NCI-H1092 (cell line): ENCODE measurements at places on chromosomes 12 and 14.

- DNase-seq, result no peak
Observed at GRCh38 chr14:100221533-100222223, 17.3 kb upstream of the YY1 start.

DNA sequence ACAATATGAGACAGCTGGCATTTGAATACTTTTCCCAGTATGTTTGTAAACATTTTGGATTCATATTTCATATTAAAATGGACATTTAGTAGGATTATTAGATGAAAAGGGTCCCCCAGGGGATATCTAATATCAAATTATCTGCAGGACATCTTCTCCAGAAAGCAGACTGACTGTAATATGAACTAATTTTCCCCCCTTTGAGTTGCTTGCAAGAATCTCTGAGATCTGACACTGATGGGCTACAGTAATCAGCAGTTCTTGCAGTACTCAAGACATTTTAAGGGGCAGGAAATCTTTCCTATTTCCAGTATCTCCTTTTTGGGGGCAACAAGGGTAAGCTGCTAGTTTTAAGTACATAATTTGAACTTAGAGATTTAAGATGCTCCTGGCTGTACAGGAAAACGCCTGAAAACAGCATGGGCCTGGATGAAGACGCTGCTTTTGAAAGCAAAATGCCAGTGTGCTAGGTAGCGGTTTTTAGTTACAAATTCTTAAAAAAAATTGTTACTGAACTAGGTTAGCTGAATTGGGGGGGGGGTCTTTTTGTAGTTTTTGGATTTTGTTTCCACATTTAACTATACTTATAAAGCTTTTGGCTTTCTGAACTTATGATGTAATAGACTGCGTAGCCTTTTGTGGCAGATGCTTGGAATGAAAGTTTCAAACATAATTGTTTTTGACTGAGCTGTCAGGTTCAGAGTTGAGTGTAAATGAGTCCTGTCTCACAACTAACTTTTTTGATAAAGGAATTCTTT lies 2.2 kb downstream of the FRMD6 start:
- DNase-seq, result no peak

GRCh38 chr14:92450351-92451070 lies 63.1 kb upstream of the RIN3 start:
- DNase-seq, result no peak

GRCh38 chr14:57389646-57390036 lies 745 bp upstream of the NAA30 start:
- DNase-seq, result no peak

DNA sequence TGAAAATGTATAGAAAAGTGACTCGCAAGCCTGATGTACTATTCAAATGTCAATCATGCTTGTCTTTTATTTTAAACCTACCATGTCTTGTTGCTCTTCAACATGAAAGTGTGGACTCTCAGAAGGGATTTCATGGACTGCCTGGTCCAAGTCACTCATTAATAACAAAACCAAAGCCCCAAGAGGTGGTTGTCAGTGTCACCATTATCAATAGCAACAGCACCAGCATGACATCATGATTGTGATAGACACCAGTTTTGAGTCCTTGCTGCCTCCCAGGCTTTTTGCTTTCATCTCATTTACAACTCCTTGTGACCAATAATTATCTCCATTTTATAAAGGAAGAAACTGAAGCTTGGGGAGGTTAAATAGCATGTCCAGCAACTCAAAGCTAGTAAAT lies 112.0 kb upstream of the TMPO start:
- DNase-seq, result no peak

GRCh38 chr12:127178052-127178451 lies 1088.9 kb upstream of the TMEM132C start:
- DNase-seq, result no peak

DNA sequence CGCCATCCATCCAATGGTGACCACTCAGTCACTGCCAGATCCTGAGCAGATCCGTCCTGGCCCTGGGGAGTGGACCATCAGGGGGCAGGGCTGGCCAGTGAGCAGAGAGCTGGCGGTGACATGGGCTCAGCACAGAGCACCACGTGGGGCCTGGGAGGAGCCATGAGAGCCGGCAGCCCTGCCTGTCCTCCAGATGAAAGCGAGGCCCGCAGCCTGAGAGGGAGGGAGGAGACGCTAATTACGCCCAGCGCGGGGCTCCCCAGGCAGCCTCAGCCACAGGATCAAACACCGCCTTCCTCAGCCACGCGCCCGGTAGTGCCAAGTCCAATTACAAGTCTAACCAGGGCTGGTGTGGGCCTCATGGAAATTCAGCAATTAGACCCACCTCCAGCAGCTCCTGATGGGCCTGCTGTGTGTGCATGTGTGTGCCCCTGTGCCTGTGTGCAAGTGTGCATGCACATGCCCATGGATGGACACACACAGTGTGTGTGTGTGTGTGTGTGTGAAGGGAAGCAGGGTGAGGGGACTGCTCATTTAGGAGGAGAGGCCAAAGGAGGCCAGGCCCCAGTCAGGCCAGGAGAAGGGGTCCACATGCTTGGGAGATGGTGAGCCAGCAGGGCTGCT lies 68.0 kb downstream of the KIF26A start:
- peak; percentile 68 for DNase-seq

DNA sequence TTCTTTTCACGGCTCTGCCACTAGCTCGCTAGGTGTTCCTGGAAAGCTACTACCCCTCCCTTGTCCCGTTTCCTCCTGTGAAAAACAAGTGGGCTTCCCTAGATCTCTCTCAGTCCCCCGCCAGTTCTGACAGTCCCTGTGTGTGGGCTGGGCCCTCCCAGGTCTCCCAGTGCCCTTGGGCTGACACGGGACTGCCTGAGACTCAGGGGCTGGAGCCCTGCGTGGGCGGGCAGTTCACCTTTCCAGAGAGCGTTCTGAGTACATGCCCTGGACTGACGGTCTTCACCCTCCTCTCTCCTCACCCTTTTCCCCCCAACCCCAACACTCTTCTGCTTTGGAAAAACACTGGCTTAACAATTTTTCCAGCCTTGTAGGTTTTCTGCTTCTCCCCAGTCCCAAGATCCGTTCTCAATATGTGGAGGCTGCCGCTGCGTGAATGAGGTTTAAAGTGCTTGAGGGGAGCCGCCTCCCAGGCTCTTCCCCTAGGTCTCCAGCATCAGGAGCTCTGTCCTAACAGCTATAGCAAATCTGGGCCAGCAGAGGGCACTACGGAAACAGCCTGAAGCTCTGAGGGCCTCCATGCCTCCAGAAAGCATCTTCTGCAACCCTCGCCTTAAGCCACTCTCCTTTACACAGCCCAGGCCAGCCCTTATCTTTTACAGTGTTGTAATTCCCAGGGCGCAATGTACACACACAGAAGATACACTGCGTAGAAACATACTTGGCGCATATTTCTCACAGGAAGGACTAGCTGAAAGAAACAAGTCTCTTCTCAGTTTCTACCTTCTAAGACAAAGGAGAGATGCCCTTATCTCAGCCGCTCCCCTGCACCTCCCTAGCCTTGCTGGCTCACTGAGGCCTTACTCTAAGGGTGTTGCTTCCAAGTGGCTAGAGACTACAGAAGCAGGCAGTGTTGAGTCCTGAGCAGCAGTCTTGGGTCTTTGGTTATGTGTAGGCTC lies 10.4 kb upstream of the DCD start:
- DNase-seq, result peak; percentile 62

- DNase-seq, result no peak
Observed at GRCh38 chr12:22122359-22122758, 76.3 kb downstream of the CMAS start.

DNA sequence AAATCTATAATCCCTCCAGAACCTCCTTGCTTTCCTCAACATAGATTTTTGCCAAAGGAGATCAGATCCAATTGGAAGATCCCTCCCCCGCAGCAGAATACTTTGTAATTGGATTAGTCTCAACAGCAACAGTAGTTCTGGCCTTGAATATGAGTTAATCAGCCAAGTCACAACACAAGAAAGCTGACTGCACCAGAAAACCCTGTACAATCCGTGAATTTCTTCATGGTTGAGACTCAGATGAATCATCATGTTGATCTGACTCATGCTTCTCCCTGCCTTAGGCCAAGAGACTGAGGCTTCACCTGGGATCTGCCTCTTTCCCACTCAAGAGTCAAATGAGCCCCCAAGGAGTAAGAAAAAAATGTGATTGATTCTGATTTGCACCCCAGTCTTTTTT lies 3.0 kb upstream of the METTL17 start:
- no peak for DNase-seq

GRCh38 chr12:1360441-1361210 lies 233.8 kb downstream of the FBXL14 start:
- DNase-seq, result no peak

GRCh38 chr14:53581504-53581903 lies 375.1 kb downstream of the BMP4 start:
- no peak for DNase-seq

DNA sequence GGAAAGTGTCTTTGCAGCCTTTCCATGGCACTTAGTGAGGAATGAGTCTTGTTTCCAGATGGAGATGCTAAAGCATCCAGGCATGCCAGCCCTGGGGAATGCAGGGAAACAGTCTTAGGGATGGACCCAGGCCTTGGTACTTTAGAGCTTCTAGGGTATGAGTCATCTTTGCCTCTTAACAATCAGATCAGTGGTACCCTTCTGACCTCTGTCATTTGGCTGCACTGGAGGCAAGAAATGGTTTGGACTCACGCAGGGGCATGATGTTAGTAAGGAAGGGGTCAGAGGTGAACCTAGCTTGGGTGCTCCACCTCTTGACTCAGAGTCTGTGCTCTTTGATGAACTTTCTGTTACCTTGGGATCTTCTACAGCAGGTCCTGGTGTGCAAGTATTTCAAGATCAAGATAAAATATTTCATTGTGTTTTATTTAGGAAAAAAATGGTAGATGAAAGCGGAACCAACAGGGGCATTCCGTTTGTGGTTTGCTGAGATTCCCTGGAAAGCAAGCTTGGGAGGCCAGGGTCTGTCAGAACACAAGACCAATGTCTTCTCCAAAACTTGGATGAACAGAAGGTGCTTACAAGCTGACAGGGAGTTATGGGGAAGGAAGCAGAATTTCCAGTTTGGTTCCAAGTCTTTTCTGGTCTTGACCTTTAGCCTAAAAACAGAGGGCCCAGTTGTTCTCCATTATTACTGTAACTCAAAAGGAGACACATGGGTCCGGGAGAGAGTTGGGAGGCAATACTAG lies 216.2 kb downstream of the ZFP36L1 start:
- no peak for DNase-seq

DNA sequence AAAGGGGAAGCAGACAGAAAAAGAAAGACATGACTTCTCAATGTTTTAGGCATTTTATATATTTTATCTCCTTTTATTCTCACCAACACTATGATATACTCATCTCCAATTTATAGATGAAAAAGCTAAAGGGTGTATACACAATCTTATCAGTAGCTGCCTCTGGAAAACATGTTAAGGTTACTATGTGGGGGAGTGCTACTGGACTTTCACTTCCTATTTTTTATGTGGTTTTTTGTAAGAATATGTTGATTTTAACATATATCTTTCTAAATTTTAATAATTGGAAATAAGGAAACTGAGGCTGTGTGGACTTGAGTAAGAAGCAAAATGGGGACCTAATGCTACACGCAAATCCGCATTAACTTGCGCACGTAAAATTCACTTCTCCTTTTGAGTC lies 99.6 kb upstream of the PDE3A start:
- DNase-seq, result no peak

DNA sequence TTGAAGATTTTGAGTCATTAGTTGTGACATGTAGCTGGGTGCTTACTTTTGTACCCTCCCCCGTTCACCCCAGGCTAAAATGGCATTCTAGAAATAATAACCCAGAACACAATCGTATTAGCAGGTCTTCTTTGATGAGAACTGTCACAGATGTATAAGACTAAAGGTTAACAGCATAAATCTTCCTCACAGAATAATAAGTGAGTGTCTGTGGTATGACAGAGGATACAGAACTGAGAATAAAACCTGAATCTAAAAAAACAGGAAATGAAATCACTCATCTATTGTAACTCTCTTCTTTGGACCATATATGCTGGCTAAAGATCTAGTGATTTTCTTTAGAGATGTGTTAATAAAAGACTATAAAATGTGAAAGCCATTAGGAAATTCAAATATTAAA lies 746.6 kb downstream of the LRFN5 start:
- no peak for DNase-seq

DNA sequence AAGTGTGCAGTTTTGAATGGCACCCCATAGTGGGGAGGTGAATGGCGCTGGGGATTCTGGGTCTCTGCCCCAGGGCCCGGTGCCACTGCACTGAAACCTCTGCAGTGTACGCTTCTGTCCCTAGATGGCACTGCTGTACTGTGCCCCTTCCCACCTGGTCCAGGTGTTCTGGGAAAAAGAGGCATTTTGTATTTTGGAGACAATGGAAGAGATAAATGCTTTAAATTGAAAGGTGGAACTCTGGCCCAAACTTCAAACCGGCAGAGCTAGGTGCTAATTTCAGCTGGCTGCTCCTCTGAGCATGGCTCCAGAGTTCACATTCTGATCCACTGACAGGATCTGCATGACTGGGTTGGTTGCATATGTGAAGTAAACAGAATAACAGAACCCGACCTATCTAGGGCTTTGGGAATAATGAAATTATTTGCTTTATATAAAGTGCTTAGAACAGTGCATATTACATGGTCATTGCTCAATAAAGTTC lies 52.2 kb downstream of the KRT80 start:
- peak; percentile 15 for DNase-seq

- no peak for DNase-seq
Observed at GRCh38 chr12:27453421-27453820, 6.9 kb downstream of the SMCO2 start.

DNA sequence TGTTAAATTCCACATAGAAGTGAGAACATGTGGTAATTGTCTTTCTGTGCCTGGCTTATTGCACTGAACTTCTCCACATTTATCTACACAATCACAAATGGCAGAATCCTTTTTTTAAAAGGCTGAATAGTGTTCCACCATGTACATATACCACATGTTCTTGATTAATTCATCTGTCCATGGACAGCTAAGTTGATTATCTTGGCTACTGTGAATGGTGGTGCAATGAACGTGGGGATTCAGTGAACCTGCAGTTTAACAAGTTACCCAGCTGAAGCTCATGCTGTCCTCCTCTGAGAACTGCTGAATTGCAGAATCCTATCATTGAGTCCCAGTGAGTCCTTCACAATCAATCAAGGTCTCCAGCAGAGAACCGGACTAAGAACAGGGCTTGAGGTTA lies 74.9 kb downstream of the TBK1 start:
- no peak for DNase-seq

DNA sequence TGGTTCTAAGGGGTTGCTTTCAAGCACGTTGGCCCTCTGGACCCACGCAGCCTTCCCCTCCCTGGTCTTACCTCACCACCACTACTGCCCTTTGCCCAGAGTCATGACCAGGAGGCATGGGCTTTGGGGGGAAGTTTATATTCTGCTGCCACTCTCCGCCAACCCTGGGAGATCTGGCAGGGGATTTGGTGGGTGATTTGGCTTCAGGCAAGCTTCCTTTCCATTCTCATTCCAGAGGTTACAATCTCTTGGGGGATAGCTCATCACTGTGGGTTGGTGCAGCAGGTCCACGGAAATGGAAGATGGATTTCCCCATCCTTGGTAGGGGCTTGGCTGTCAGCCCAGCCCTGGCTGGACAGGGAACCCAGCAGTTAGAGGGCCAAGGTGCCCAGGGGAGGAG lies 6.3 kb downstream of the PAH start:
- DNase-seq, result no peak

GRCh38 chr12:5590316-5590715 lies 158.4 kb downstream of the NTF3 start:
- no peak for DNase-seq
